ENCODE measurements at places on chromosomes 16 and 17.
A peak's percentile ranks its signal among the peaks of the same experiment; 100 is the strongest.

GRCh38 chr17:8118769-8119580, 661 bp upstream of the ALOXE3 start:
- DNase-seq = peak; percentile 96

DNA sequence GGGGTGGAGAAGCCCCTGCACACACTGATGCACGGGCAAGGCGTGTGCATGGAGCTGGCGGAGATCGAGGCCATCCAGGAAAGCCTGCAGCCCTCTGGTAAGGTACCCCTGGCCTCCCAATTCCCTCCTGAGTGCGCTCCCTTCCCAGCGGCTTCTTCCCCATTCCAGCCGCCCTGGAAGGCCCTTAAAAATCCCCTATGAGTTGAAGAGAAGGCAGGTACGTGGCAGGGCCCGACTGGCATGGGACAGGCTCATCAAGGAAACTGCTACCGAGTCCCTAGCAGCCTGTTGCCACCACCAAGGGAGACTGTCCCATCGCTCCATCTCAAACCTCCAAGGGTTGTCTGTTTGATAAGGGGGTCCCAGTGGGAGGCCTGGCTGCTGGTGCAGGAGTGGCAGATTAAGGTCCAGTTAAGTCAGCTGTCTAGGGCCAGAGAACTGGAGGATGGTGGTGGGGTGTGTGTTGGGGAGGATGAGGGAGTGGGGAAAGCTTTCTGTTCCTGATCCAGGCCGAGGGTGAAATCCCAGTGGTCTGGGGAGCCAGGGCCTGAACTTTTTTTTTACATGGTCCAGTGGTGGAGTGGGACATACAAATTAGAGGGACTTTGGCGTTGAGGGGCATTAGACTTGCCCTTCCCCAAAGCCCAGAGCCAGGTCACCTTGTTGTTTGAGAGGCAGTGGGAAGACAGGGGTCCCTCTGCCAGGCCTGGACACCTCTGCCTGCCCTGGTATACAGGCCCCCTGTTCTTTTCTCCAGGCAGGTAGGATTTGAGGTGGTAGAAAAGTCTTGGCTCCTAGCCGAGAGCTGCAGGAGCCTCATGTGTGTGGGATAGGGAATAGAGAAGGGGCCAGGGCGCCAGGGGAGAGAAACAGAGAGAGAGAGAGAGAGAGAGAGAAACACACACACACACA, 994 bp downstream of the IGFBP4 start:
- peak; percentile 60 for DNase-seq

DNA sequence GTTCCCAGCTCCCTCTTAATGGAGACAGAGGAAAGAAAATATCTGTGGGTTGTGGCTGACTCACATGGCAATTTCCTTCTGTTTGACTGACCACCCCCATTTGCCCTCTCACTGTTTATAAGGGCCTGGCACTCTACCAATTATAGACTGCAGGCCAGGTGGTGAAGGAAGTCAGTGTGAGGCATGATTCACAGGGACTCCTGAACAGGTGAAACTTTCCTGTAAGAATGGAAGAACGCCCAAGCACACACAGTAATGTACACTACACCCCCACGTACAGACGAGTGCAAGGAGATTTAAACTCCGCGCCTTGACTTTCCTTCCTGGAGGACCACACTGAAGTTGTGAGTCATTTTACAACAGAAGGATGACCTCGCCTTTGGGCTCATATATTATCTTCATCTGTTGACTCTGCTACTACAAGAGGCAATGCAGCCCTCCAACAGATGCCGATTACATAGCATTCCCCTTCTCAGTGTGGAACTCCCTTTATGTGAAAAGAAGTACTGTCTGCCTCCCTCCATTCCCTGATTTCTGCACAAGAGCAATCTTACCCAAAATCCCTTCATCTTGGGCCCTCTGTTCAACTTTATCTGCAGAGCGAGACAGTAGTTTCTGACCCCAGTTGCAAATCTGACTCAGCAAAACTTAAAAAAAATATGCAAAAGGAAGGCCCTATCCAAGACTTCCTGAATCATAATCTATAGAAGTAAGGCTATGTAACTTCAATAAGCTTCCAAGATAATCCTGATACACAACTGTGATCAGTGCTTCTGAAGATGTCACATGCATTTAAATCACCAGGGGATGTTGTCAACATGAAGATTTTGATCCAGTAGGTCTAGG, 163.6 kb downstream of the SHISA6 start:
- DNase-seq = no peak

DNA sequence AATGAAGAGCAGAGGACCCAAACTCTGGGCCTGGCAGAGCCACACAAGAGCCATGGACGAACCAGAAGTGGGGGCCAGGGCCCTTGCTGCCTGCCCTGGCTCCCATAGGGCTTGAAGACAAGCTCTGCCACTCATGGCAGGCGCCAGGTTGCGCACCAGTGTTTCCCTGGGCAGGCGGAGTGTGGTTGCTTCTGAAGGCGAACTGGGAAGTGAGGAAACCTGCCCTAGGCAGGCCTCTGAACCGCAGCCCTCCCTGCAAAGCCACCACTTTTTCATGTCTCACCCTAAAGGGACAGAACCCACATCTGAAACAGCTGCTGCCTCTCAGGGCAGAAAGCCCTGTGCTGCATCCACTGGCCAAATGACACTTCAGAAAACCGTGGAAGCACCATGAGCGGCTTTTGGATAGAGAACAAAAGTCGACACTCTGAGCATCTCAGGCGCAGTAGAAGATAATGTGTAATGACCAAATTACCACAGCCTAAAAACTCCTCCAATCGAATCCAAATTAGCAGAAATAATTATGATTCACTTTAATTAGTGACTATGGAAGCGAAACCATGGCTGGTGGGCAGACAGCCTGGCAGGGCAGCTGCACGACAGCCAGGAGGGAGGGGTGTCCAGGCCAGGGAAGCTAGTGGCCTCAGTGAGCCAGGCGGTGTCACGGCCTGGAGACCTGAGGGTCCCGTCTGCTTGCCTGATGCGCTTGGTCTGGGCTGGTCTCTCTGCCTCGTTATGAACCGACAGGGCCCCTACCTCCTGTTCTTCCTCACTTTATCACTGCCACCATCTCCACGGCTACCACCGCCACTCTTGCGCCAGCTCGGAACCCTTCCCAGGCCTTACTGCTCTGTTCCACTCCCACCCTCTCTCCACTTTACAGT, 59.1 kb downstream of the PRMT7 start:
- DNase-seq = no peak

DNA sequence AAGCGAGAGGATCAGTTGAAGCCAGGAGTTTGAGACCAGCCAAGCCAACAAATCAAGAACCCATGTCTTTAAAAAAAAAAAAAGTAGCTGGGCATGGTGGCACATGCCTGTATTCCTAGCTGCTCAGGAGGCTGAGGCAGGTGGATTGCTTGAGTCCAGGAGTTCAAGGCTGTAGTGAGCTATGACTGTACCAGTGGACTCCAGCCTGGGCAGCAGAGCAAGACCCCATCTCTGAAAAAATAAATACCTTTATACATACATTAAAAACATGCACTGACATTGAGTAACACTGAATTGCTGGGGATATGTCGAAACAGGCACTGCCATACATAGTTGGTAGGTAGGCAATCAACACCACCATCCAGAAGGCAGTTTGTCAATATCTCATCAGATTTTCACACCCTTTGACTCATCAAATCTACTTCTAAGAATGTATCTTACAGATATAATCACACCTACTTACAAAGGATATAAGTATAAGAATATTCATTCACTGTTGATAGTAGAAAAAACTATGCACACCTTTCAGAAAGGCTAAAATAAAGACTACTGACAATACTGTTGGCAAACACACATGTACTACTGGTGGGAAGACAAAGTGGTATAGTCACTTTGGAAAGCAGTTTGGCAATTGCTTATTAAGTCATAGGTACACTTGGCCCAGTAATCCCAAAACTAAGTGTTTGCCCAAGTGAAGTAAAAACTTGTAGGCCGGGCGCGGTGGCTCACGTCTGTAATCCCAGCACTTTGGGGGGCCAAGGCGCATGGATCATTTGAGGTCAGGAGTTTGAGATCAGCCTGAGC, 6.4 kb upstream of the CEP20 start:
- no peak for DNase-seq

DNA sequence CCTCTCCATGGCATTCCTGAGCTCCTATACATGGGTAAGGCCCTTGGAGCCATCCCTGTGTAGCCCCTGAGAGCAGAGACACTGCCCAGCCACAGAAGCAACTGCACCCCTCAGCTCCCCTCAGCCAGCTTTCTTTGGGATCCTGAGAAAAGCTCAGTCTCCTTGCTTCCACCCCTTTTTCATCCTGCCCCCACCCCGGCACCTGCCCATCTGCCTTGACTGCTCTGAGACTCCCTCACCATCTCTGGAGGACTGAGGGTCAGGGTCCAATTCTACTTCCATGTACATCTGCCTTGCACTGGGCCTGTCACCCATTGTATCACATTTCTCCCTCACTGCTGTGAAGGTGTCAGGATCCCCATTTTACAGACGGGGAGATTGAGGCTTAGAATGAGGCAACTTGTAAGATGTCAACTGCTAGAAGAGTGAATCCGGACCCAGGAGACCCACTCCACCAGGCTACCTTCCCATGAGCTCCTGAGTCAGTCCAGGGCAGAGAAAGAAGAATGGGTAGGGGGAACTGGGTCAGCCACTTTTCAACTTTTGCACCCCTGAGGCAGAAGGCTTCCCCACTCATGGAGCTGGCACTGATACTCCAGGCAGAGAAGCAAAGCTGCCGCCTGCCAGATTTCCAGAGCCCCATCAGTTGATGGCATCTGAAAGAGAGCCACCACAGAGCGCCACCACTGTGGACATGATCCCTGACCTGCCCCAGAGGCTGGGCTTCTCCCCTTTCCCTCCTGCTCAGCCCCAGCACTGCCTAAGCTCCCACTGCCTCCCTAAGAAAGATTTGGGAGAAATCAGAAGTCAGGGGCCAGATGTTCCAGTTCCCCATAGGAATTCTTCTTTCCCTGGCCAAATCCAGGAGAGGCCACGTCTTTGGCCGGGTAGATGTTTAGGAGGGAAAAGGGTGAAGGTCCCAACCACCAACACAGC, 135.4 kb downstream of the TMEM132E start:
- DNase-seq = no peak

- DNase-seq = no peak
Observed at GRCh38 chr16:75908331-75909117, 182.2 kb upstream of the CPHXL start.

GRCh38 chr16:84699147-84699711, 571 bp upstream of the USP10 start:
- DNase-seq = no peak

- DNase-seq = no peak
Observed at GRCh38 chr16:8627456-8627855, 6.0 kb downstream of the METTL22 start.

GRCh38 chr17:6910987-6911603, 79.6 kb upstream of the TEKT1 start:
- no peak for DNase-seq
